NCI-H526 treated with DMSO at 0.1 percent for 48 hours (cell line): ENCODE measurements at places on chromosomes 2 and 18.

DNA sequence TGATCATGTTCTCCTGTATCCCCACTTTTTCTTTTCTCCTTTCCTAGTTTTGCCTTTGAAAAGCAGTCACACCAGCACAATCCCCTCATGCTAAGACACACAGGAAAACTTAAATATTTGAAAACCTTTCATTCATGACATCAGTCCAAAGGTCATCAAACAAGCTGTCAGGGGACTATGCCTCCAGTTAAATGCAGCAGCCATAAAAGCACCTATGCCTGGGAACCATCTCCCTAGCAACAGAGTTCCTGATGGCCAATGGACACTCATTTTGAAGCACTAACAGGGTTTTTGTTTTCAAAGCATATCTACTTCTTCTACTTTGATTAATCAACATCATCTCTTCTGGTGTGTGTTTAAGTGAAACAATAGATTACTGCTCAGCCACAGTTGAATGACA is 286.4 kb upstream of the PARD3B start:
- peak; percentile 21 for DNase-seq

DNA sequence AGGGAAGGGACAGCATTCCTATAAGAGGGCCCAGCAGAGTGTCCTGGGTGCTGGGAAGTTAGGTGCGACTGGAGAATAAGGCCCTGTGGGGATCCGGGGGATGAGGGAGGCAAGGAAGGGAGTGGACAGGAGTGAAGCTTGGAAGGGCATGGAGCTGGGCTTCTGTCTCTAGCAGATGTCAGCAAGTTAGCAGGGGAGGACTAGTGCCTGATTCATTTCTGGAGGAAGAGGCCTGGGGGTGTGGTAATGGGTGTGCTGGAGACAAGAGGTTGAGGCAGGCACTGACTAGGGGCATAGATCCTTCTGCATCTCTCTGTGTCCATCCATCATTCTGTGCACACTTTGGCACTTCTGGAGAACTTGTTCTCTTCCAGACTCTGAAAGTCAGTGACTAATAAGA is 134.7 kb downstream of the ACOXL start:
- DNase-seq = no peak

DNA sequence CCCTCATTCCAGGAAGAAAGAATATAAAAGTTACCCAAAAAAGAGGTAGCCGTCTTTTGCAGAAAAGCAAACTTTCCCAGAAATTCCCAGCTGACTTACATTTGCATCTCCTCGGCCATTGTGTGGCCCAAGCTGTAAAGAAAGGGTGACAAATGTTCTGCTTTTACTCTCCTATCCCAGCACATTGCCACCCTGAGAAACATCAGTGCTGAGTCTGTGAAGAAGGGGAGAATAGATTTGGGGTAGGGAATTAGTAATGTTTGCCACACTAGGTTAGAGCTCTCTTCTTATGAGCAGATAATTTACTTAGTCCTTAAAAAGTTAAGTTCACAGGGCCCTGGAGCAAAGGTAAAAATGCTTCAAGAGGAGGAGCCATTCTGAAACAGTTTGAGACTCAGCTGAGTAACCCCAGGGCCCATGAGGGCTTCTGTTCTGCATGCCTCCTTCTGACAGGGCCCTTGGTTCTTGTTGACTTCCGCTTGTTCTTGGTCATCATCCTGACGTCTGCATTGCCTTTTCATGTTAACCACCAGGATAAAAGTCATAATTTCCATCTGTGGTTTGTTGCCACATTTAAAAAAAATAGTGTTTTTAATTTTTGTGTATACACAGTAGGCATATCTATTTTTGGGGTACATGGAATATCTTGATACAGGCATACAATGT is 550.7 kb downstream of the RNF144A start:
- DNase-seq = no peak

- no peak for DNase-seq
These were observed 53.4 kb downstream of the TCF4 start for GRCh38 chr18:55534547-55534946.

DNA sequence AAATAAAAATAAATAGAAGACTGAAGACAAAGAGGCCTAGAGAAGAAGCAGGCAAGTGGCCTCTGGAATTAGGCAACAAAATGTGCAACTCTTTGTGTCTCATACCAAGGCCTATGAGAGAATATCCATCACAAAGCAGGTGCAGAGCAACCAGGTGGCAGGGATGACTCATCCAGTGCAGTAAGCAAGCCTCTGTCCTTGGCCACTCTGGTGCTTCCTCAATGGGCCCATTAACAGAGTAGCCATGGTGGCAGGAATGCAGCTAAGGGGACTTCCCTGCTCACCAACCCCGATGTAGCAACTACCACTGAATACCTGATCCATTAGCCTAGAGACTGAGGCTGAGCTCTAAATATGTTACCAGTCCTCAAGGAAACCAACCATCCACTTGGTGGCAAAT is 11.0 kb upstream of the EPG5 start:
- DNase-seq = no peak

DNA sequence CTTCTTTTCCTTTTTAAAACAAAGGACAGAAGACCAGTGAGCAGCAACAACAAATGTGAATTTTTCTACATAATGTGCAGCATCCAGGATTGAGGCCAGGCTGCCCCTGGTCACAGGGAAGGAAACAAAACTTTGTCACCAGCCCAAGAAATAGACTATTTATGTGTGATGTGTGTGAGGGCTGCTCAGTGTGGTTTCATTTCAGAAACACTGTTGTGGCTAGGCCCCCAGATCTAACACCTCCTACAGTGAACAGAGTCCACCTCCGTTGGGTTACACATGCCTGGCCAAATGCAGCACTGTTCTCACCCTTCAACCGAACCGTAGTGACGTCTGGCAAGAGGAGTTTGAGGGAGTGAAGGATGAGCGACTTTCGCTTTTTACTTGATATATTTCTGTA is 146.3 kb upstream of the RIOK3 start:
- DNase-seq = no peak

GRCh38 chr18:13235421-13235831 is 16.9 kb downstream of the LDLRAD4 start:
- DNase-seq = no peak

DNA sequence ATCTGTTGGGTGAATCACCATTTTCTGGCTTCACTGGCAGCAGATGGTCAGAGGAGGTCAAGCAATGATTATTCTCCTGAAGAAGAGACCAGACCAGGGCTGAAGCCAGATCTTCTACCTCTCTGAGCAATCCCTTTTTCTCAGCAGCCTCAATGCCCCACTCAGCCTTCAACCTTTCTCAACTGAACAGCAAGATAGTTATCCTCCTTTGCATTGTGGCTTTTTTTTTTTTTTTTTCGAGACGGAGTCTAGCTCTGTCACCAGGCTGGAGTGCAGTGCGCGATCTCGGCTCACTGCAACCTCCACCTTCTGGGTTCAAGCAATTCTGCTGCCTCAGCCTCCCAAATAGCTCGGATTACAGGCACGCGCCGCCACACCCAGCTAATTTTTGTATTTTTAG is 50.5 kb downstream of the ZFP36L2 start:
- no peak for DNase-seq

DNA sequence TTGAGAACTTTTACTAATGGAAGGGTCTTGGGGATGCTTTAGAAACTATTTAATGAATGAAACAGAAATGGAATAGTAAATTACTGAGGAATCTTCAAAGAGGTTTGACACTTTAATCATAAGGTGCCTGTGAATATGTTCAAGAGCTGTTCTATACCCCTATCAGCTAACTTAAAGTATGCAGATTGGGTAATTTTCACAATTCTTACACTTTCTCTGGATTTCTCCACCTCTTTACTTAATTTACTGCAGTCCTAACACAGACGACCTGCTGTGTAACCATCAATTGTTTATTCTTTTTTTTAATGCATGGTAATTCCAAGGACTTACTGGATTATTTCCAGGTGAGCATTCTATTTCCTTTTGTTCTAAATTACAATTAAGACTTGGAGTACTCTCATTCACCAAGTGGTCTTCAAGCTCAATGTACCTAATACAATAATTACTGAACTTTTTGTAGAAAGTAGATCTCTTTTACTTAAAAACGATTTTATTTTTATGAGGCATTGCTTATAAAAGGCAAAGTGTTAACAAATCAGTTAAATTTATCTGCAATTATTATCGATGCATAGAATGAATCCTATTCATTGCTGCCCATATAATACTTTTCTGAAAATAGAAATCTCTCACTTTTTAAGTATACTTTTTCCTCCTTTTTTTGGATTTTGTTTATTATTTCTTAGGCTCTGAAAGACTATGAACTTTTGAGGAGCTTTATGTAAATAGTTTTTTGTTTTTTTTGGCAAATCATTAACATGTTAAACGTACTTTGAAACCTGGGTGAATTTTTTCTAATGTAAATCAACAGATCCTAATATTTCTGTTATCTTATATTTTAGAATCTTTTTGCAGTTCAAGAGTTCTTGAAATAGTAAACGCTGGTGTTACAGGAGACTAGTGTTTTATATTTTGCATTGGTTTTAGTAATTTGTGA is 5.5 kb downstream of the VSNL1 start:
- DNase-seq = no peak

- DNase-seq = peak; percentile 78
These were observed 594 bp downstream of the FAM161A start for GRCh38 chr2:61853086-61853846.

DNA sequence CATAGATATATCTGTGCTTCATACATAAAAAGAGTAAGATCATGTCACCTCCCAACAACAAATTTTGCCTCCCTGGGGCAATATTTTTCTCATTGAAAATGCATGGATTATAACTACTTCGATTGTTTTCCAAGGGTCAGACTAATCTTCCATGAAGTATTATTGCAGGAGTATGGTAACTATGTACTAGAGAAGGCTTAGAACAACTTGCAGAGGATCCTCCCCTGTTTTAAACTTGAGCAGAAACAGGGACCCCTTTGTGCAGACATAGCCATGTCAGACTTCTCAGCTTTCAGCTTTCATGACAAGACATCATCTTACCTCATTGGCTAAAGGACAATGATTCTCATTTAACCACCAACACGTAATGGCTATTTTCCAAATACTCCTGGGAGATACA is 13.2 kb upstream of the RAB27B start:
- no peak for DNase-seq

GRCh38 chr2:233708942-233709341 is 3.8 kb upstream of the UGT1A5 start:
- no peak for DNase-seq

- DNase-seq = no peak
These were observed 34.7 kb upstream of the ZSWIM2 start for GRCh38 chr2:186883666-186884065.

DNA sequence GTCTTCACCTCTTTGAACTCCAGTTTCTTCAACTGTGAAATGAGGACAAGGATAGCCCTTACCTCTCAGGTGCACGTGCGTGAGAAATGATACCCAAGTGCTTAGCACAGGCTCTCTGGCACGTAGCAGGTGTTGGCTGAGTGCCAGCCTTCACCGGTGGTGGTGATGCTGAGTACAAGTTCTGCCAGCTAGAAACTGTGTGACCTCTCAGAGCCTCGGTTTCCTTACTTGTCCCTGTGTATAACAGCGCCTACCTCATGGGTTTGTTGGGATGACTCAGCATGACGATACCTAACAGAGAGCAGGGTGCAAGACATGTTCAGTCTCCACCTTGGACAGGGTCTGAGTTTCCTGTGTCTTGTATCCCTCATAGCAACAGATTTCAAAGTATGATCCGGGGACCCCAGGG is 205.1 kb downstream of the TNS1 start:
- DNase-seq = peak; percentile 8

GRCh38 chr18:26702086-26702485 is 153.7 kb upstream of the KCTD1 start:
- no peak for DNase-seq

GRCh38 chr2:107325981-107326786 is 440.2 kb upstream of the ST6GAL2 start:
- DNase-seq = no peak

GRCh38 chr2:238121511-238122286 is 16.8 kb upstream of the KLHL30 start:
- DNase-seq = no peak

GRCh38 chr2:14690926-14691325 is 58.4 kb downstream of the LRATD1 start:
- DNase-seq = no peak

DNA sequence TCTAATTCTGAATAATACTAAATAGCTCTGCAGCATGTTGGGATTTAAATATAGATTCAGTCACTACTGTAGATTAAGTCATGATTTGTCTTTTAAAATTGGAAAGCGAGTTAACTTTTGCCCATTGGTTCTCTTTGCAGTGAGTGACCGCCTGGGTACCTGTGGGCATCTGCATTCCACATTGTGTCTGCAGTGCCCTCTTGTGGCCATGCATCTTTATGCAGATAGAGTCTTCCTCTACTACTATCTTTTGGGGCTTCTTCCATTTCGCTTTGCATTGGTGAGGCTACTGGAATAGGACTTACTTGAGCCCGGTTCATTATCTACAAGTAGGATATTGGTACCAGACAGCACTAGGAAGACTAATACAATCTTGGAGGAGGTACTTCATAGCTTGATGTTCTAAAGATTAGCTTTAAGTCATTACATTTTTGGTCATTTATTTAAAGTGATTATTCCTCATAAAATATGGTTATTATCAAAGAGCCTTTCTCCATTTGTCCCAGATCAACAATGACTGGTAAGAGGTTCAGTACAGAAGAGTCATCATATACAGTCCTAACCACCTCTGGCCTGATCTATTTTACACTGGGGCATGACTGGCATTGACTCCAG is 203.0 kb downstream of the SOCS6 start:
- peak; percentile 27 for DNase-seq

GRCh38 chr18:44171301-44171700 is 509.4 kb upstream of the SETBP1 start:
- DNase-seq = no peak

DNA sequence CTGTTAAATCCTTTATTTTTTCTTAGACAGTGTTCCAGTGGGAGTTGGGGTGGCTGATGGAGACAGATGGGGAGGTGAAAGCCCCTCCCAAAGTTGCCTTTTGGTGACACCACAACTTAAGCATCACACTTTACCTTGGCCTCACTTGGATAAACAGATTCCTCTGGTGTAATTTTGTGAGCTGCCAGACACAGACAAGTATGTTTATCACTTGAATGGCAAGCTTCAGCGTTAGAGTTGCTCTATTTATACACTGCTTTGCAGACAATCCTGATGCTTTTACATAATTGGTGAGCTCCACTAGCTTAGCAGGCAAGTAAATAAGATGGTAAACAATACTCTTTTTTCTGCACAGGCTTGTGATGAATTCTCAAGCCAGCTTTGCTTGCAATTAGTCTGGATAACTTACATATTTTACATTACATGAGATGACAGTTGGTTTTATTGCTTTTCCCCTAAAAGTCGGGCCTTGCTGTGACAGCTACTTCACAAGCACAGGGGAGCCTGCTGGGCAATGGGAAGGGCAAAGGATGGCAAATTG is 226.2 kb downstream of the SLC8A1 start:
- DNase-seq = no peak

GRCh38 chr2:9174771-9175437 is 31.7 kb upstream of the ASAP2 start:
- no peak for DNase-seq

GRCh38 chr2:232577841-232578240 is 27.4 kb downstream of the EIF4E2 start:
- DNase-seq = no peak

- DNase-seq = no peak
These were observed 33.1 kb upstream of the STON1 start for GRCh38 chr2:48496849-48497248.
